ENCODE measurements at places on chromosomes 2 and 18.

DNA sequence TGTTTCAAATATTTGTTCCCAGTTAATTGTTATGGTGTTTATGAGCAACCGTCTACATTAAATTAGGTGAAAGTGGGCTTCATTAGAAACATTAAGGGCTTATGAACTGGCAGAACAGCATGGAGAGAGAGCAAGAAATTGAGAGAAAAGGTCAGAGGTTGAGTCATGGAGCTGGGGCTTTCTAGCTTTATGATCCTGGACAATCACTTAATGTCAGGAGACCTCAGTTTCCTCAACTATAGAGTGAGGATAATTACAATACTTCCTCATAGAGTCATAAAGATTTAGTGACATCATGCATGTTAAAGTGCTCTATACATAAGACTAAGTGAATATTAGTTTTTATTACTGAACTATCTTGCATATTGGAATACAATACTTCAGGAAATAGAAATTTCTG, 83.9 kb downstream of the PLCL1 start:
- DNase-seq, result no peak

- no peak for DNase-seq
Measured at GRCh38 chr2:120637847-120638246, 97.8 kb upstream of the GLI2 start.

GRCh38 chr2:11069566-11070185, 85.6 kb upstream of the SLC66A3 start:
- DNase-seq, result no peak

DNA sequence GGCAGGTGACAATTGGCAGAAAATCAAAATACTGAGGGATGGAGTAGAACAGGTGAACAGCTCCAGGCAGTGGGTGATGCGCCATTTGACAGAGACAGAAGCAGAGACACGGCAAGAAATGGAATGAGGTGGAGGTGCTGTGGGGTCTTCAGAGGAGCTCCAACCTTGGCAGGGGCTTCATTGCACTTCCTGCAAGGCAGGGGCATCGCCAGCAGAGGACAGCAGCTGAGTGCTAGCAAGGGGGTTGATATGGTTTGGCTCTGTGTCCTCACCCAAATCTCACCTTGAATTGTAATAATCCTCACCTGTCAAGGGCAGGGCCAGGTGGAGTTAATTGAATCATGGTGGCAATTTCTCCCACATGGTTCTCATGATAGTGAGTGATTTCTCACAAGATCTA, 42.8 kb downstream of the CCDC68 start:
- DNase-seq, result no peak

GRCh38 chr2:218569661-218570500, 1.2 kb downstream of the CNOT9 start:
- DNase-seq, result no peak

DNA sequence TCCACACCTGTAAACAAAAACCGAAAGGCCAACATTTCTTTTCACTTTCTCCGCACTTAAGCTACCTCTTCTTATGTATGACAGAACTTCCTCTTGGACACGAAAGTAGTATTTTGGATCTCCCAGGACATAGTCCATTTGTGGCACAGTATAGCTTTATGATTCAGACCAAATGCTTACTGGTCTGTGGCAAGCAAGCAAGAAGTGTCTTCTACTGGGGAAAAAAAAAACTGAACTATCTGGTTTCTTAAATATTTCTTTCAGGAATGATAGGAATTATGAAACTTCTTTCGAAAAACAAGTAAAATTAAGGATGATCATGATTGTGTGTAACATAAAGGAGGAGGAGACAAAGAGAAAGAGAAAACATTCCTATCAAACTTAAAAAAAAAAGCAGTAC, 33.6 kb downstream of the SRBD1 start:
- no peak for DNase-seq

GRCh38 chr2:240989451-240990265, 8.8 kb upstream of the SNED1 start:
- DNase-seq, result no peak

DNA sequence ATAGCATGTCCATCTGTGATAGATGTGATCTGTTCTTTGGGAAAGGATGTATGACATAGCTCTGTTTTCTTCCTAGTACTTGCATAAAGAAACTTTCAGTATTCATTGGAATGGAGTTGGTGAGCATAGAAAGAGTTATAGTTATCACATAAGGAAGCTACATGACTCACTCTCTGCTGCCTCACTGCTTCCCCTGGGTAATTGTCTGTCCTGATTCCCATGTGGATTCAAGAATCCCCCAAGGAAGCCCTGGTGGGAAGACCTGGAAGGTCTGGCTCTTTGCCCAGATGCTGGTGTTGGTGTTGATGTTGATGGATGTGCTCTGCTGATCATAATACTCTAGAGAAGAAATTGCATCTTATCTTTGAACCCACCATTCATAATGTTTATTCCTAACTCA, 60.6 kb downstream of the PTPN4 start:
- no peak for DNase-seq

DNA sequence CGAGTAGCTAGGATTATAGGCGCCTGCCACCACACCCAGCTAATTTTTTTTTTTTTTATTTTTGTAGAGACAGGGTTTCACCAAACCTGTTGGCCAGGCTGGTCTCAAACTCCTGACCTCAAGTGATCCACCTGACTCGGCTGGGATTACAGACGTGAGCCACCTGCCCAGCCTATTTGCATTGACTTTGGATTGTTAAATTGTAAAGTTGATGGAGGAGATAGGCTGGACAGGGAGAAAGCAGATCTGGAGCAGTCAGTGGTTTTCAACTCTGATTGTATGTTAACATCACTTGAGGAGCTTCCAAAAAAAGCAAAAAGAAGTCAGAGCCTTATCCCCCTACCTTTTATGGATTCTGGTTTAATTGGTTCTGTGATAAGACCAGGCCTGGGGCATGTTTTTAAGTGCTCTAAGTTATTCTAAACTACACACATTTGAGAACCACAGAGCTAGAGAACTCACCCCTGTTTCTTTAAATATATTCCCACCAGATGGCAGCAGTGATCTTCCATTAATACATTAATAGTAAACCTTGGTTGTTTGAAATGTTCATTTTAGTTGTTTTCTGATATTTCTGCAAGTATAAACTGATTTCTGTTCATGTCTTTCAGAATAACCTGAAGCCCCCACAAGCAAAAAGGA, 7.5 kb downstream of the C2orf49 start:
- DNase-seq, result no peak

GRCh38 chr18:69664399-69664798, 263.7 kb downstream of the DOK6 start:
- DNase-seq, result no peak

GRCh38 chr2:20398956-20399567, 47.8 kb upstream of the RHOB start:
- no peak for DNase-seq

GRCh38 chr18:50240080-50240563, 26.2 kb downstream of the CFAP53 start:
- no peak for DNase-seq
